Mammary epithelial cell (primary cell): ENCODE measurements at places on chromosomes 7 and 10. TPM values are rescaled to one million over a fixed set of nuclear protein-coding genes. Genes with fewer than 3 reads are reported as not detected.

The OR2A12 gene
- total RNA-seq = not detected in 2 replicates

The INMT gene
- total RNA-seq = not detected

The SLC26A5 gene
- not detected in 2 replicates for total RNA-seq

The AMPH gene
- not detected in 2 replicates for total RNA-seq

The TMEM140 gene
- total RNA-seq = 1.0 TPM

The GPR26 gene
- total RNA-seq = not detected in 2 replicates

The EPHB4 gene
- total RNA-seq = 81.0 TPM

The VTI1A gene
- 41.2 TPM for total RNA-seq

The OR2A42 gene
- total RNA-seq = not detected

The PRXL2A gene
- 34.3 and 58.6 TPM in 2 replicates for total RNA-seq

The TMEM236 gene
- 0.28 and 0.67 TPM in 2 replicates for total RNA-seq
